B cell (primary cell): ENCODE measurements at places on chromosomes 5 and 9. TPM values are rescaled to one million over a fixed set of nuclear protein-coding genes. Genes with fewer than 3 reads are reported as not detected.

The ITGA2 gene
- polyA plus RNA-seq = not detected in 2 replicates

The MIGA2 gene
- 62.1 and 85.3 TPM in 2 replicates for polyA plus RNA-seq

The DELE1 gene
- 85.5 and 127 TPM in 2 replicates for polyA plus RNA-seq

The CERT1 gene
- polyA plus RNA-seq = 13.7 and 22.4 TPM in 2 replicates

The IL13 gene
- polyA plus RNA-seq = 0.14 and 0.45 TPM in 2 replicates

The DOK3 gene
- 78.4 and 103 TPM in 2 replicates for polyA plus RNA-seq

The SLC25A25 gene
- 18.6 and 45.4 TPM in 2 replicates for polyA plus RNA-seq

The PCDHGB5 gene
- polyA plus RNA-seq = 0.20 and 0.37 TPM in 2 replicates

The FOXD1 gene
- 0.17 and 0.34 TPM in 2 replicates for polyA plus RNA-seq

The BASP1 gene
- 53.0 and 63.7 TPM in 2 replicates for polyA plus RNA-seq

The LCN2 gene
- not detected in 2 replicates for polyA plus RNA-seq

The TLX3 gene
- not detected in 2 replicates for polyA plus RNA-seq

The ADAMTSL1 gene
- not detected in 2 replicates for polyA plus RNA-seq

The CARD6 gene
- polyA plus RNA-seq = 0.45 and 0.72 TPM in 2 replicates

The ELAVL2 gene
- not detected in 2 replicates for polyA plus RNA-seq

The FOXD4L4 gene
- polyA plus RNA-seq = 0.15 TPM in 1 of 2 replicates, not detected in the other

The CDH9 gene
- not detected in 2 replicates for polyA plus RNA-seq

The SPATA31E1 gene
- polyA plus RNA-seq = not detected in 2 replicates

The RANBP3L gene
- polyA plus RNA-seq = not detected in 2 replicates

The KIF3A gene
- 1.3 and 1.5 TPM in 2 replicates for polyA plus RNA-seq

The PCDHB5 gene
- 0.06 TPM in 1 of 2 replicates, not detected in the other for polyA plus RNA-seq

The BARX1 gene
- polyA plus RNA-seq = 0.12 TPM in 1 of 2 replicates, not detected in the other

The TESK1 gene
- 43.6 and 43.8 TPM in 2 replicates for polyA plus RNA-seq

The LCN12 gene
- 1.5 and 2.4 TPM in 2 replicates for polyA plus RNA-seq

The ANXA2R gene
- polyA plus RNA-seq = 50.4 and 54.1 TPM in 2 replicates

The UGT3A1 gene
- polyA plus RNA-seq = not detected in 2 replicates

The DDX4 gene
- polyA plus RNA-seq = 0.07 TPM in 1 of 2 replicates, not detected in the other

The ANKS6 gene
- 9.8 and 11.4 TPM in 2 replicates for polyA plus RNA-seq

The TMEM174 gene
- polyA plus RNA-seq = not detected in 2 replicates
